ENCODE measurements at places on chromosomes 1 and 21.

GRCh38 chr1:186494832-186495271, 33.9 kb upstream of the PDC start:
- no peak for DNase-seq

- no peak for DNase-seq
Measured at GRCh38 chr1:239999170-239999569, 92.5 kb upstream of the FMN2 start.

- DNase-seq, result no peak
Measured at GRCh38 chr1:26744075-26744959, 43.4 kb upstream of the PIGV start.

GRCh38 chr1:242006976-242007375, 8.1 kb upstream of the MAP1LC3C start:
- no peak for DNase-seq

GRCh38 chr1:203440771-203441170, 34.8 kb upstream of the PRELP start:
- no peak for DNase-seq

DNA sequence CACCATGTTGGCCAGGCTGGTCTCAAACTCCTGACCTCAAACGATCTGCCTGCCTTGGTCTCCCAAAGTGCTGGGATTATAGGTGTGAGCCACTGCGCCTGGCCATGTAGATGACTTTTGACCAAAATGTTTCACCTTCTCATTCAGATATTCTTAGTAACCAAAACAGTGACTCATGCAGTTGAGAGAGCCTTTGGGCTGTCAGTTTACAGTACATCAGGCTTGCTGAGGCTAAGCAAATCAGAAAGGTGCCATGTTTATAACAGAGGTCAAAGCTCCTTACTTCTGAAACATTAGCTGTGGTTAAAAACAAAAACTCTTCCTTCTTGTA, 21.0 kb downstream of the CNIH4 start:
- DNase-seq, result no peak

GRCh38 chr21:42144221-42144620, 73.1 kb downstream of the UMODL1 start:
- DNase-seq, result no peak

DNA sequence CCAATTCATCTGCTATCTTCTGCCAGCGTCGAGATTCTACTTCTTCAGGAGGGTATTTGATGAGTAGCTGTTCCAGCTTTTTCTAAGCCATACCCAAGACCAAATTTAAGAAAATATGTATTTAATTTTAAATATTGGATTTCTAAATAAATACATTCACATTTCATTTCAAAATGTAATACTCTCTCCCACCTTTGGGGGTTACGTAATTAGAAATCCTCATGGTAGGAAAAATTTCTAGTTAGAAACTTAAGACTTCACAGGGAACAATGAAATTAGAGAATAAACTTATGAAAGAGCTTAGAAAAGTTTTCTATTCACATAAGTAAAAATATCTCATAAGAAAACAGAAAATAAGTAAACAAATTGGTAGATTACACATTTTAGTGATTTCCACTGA, 102.9 kb downstream of the ZZZ3 start:
- DNase-seq, result no peak

GRCh38 chr1:46747683-46748288, 28.9 kb upstream of the EFCAB14 start:
- no peak for DNase-seq

- DNase-seq, result no peak
Measured at GRCh38 chr1:169250022-169250421, 117.6 kb downstream of the NME7 start.

- DNase-seq, result no peak
Measured at GRCh38 chr1:27365372-27366112, 1.2 kb downstream of the MAP3K6 start.

- DNase-seq, result no peak
Measured at GRCh38 chr1:61094677-61095469, 12.5 kb downstream of the NFIA start.

DNA sequence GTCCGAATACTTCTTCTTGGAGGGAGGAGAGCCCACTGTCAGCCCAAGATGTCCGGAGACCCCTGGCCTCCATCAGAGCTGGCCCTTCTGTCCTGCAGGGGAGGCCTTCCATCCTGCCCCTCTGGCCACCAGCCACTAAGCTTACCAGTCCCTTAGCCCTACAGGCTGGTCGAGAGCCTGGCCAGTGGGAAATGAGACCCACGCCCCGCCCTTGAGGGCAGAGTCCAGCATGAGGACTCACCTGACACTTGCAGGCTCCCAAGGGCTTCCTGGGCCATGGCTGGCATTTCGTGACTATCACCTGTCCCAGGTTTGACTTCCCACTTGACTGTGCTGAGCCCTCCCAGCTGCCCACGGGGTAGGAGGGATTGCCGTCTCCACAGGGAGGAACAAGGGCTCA, 361.8 kb upstream of the VAMP3 start:
- DNase-seq, result no peak

- no peak for DNase-seq
Measured at GRCh38 chr1:52037909-52038308, 4.3 kb upstream of the KTI12 start.

GRCh38 chr21:44615911-44616590, 4.2 kb downstream of the KRTAP10-8 start:
- DNase-seq, result no peak

DNA sequence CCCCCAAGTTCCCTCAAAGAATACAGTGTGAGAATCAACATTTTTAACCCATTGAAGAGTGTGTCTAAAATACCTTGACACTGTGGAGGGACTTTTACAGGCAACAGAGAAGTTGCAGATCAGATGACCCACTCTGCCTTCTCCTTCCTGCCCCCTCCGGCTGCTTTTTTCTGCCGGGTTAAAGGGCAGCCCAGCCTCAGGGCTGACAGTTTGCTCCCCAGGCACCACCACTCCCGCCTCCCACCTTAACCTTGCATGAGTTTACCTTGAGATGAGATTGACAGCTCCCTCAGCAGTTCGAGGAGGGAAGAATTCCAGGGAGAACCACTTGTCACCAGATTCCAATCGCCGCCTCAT, 3.2 kb downstream of the MTHFR start:
- DNase-seq, result no peak

GRCh38 chr1:203172184-203173010, 3.2 kb downstream of the MYBPH start:
- DNase-seq, result no peak

DNA sequence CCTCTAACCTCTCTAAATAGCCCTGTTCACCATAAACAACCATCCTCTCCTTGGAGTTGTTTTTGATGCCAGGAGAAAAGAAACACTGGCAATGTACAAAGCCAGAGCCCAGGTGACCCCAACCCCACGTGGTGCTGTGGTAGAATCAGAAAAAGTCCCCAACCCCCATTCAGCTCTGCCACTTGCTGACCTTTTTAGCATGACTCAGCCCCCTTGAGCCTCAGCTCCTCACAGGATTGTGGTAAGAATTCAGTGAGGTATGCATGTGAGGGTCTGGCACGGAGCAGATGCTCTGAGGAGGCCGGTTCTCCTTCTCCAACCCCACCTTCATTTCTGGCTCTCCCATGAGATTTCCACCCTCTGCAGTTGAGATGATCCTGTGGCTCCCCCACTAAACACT, 11.1 kb upstream of the CHI3L1 start:
- no peak for DNase-seq

DNA sequence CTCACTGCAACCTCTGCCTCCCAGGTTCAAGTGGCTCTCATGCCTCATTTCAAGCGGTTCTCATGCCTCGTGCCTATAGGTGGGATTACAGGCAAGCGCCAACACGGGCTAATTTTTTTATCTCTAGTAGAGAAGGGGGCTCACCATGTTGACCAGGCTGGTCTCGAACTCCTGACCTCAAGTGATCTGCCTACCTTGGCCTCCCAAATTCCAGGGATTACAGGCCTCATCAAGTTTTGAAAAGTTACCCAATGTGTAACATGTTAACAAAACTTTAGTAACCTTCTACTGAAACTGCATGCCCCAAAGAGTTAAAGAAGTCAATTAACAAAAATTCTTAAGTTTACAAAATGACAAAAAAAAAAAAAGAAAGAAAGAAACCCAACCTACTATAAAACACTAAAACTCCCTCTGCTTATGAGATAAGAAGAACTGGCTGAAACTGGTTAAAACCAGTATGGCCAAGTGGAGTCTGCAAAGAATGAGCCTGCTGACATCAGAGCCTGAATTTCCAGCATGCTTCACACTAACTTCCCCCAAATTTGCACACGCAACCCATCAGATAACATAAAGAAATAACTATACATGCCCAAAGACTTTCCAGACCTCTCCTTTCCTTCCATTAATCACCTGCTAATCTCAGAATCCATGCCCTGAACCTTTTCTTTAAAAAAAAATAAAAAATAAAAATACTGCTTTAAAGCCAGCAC, 25.5 kb upstream of the PSMG1 start:
- DNase-seq, result no peak

GRCh38 chr1:157033357-157033876, 12.1 kb downstream of the ARHGEF11 start:
- no peak for DNase-seq

- DNase-seq, result no peak
Measured at GRCh38 chr1:76744989-76745388, 122.3 kb upstream of the ST6GALNAC5 start.

- no peak for DNase-seq
Measured at GRCh38 chr1:243488459-243489157, 232.8 kb downstream of the SDCCAG8 start.

GRCh38 chr1:213251972-213252371, 200.9 kb downstream of the RPS6KC1 start:
- no peak for DNase-seq

Data from cortex of kidney (tissue), 1 donor.